Thoracic aorta (tissue), 2 donors: ENCODE measurements at places on chromosomes 6 and 20. TPM values are rescaled to one million over a fixed set of nuclear protein-coding genes. Genes with fewer than 3 reads are reported as not detected.

The CGA gene
- not detected for total RNA-seq

The TDRD6 gene
- total RNA-seq = 1.8 TPM

The RUNX2 gene
- 7.9 TPM for total RNA-seq

The IL17A gene
- total RNA-seq = not detected

The LY6G5C gene
- not detected for total RNA-seq

The TINAG gene
- total RNA-seq = not detected

The RBCK1 gene
- 102 TPM for total RNA-seq
